ENCODE measurements at places on chromosomes 13 and 19. TPM values are rescaled to one million over a fixed set of nuclear protein-coding genes. Genes with fewer than 3 reads are reported as not detected.
A peak's percentile ranks its signal among the peaks of the same experiment; 100 is the strongest.

GRCh38 chr19:50422397-50423278, 3.9 kb downstream of the SPIB start:
- DNase-seq, result no peak

- no peak for DNase-seq
These were observed 25.4 kb downstream of the ALG5 start for GRCh38 chr13:36973621-36974295.

GRCh38 chr13:62653371-62653770, 1237.7 kb upstream of the PCDH20 start:
- DNase-seq, result no peak

GRCh38 chr13:109494925-109495369, 291.4 kb downstream of the IRS2 start:
- DNase-seq, result no peak

The C19orf33 gene
- total RNA-seq, result not detected

The ADGRE1 gene
- total RNA-seq, result not detected

DNA sequence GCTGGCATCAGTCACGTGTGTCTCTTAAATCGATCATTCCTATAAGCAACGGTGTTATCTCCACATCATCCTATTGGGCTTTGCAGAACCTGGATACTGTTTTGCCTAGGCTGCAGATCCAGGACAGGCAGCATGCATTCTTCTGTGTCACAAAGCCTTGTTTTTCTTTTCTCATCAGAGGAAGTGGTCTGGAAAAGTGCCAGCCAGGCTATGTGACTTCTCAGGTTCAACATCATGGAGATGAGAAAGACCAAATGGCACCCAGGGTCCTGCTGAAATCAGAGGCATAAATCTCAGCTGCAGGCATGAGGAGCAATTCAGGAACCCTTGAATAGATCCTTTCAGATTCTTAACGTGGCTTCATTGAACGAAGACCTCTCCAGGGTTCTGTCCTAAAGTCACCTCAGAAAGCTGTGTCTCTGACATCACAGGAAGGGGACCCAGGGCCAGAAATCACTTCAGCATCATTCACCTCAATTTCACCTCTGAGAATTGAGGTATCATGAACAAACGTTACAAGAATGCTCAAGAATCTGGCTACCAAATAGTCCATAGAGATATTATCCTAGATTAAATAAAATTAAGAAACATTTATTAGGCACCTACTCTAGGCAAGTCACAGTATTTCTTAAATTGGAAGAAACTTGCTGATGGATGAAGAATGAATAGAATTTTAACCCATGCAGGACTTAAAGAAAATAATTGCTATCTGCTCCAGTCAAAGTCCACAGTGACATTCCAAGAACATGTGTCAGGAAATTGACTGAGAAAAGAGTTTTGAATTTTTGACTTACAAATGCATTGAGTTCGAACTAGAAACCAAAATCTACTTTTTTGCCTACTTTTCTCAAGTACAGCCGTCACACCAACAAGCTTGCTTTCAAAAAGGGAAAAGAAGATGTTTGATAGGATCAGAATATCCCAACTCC, 124.1 kb downstream of the COG6 start:
- DNase-seq, result no peak

- DNase-seq, result peak; percentile 45
These were observed 2.8 kb upstream of the LENG1 start for GRCh38 chr19:54162241-54162805.

The CTXN1 gene
- total RNA-seq, result 130 TPM

- DNase-seq, result no peak
These were observed 282.6 kb downstream of the DCLK1 start for GRCh38 chr13:35848336-35849255.

- no peak for DNase-seq
These were observed 149.0 kb downstream of the HS6ST3 start for GRCh38 chr13:96238861-96239260.
